ENCODE measurements at places on chromosomes 3 and 15. TPM values are rescaled to one million over a fixed set of nuclear protein-coding genes. Genes with fewer than 3 reads are reported as not detected.
A peak's percentile ranks its signal among the peaks of the same experiment; 100 is the strongest.

- DNase-seq: no peak
These were observed 155.6 kb downstream of the NECTIN3 start for GRCh38 chr3:111227216-111227615.

DNA sequence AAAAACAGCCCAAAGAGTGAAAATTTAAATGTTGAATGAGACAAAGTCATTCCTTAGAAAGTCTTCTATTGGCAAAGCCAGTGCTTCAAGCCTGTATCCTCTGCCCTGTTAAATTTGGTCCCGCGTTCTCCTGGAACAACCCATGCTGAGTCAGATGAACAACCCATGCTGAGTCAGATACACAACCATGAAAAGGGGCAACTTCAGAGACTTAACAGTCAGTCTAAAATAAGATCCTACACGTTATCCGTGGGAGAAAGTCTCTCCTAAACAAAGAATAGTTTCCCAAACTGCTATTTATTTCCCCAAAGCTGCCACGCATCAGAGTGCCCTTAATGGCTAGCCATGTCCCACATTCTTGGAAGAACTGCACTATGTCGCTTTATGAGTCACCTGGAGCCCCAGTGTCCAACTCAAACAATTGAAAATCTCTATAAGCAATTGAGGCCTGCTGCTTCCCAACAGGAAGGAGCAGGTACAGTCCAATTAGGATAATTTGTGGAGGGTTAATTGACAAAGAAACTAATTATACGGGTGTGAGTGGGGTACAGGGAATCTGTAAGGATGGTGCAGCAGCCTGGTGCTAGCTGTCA is 66.1 kb downstream of the WHAMM start:
- DNase-seq: no peak

GRCh38 chr15:96052154-96052553 is 278.3 kb upstream of the NR2F2 start:
- DNase-seq: no peak

DNA sequence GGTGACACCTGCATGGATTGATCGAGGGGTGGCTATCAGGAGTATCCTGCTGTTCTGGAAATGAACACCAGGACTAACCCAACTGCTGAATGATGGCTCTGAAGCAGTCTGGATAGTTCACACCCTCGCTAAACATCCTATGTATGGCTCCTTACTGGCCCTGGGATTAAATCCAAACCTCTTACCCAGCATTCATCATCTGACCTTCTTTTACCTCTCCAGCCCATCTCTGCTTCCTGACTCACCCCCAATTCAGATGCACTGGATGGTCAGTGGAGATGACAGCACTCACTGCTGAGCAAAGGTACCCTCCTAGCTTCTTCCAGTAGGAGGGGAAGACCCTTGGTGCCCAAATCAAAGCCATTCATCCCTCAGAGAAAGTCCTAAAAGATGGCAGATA is 235.2 kb upstream of the TRIM42 start:
- DNase-seq: no peak

DNA sequence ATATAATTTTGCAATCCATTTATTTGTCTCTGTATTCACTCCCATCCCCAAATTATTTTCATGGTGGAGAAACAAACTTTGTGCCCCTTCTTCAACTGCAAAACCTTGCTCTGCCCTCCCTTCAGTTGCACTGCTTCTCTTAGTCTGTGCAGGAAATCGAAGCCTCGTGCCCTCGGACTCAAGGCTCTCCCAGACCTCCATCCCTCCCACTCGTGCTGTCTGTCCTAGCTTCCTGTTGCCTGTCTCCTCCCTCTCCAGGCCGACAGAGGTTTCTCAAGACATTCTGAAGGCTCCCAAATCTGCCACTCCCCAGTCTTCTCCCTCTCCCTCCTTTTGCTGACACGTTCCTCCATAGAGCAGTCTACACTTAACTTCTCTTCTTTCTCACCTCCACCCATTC is 177.6 kb downstream of the PDZRN3 start:
- no peak for DNase-seq

The SPINK8 gene
- total RNA-seq: not detected

GRCh38 chr15:45981625-45982024 is 346.8 kb downstream of the SQOR start:
- DNase-seq: no peak

The CFAP92 gene
- 0.17 TPM for total RNA-seq

The BFSP2 gene
- not detected for total RNA-seq

- no peak for DNase-seq
These were observed 54.5 kb downstream of the TM4SF18 start for GRCh38 chr3:149278911-149279310.

The CKMT1A gene
- total RNA-seq: 3.3 TPM

DNA sequence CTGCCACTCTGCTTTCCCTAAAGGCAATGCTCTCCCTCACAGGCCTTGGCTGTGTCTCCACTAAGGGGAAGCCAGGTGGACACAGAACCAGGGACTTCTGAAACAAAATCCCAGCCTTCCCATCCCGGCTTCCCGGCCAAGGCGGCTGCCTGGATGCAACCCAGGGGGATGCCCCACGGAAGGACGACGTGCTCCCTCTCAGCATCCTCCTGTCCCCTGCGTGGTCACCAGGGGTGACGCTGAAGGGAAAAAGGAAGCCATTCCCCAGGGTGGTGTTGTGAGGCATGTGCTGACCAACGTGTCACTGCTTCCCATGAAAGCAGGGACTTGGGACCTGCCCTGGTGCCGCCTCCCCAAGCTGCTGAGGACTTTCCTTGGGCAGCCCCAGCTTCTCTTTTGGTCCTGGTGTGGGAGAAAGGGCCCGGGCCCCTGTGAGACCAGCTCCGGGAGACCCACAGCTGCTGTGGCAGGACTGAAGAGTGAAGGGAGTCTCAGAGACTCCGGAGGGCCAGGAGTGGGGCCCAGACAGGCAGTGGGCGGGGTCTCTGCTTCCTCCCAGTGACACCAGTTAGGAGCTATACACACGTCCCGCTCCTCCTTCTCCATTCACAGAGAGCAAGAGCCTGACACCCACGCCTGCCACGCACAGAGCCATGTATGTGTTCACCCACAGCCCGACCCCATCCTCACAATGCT is 139.2 kb downstream of the NUP210 start:
- DNase-seq: no peak

DNA sequence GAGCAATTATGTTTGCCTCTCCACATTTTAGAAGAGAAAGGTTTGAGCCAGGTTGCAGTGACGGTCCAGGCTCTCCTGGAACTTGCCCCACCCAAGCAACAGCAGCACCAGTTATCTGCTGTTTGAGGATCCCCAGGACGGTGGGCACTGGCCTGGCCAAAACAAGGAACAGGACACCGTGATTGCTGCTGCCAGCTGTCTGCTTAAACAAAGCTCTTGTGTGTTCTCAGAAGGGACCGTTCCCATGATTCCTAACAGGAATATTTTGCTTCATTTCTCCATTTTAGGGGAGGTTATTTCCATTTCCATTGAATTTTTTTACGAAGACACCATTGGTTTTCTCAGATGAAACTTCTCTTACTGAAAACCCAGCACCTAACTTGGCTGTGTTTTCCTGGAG is 66.4 kb upstream of the RPL35A start:
- DNase-seq: no peak

GRCh38 chr3:123758081-123758564 is 126.0 kb downstream of the MYLK start:
- no peak for DNase-seq

The SCN11A gene
- total RNA-seq: 3.7 TPM

GRCh38 chr3:169218314-169218983 is 445.1 kb downstream of the MECOM start:
- DNase-seq: peak; percentile 67

DNA sequence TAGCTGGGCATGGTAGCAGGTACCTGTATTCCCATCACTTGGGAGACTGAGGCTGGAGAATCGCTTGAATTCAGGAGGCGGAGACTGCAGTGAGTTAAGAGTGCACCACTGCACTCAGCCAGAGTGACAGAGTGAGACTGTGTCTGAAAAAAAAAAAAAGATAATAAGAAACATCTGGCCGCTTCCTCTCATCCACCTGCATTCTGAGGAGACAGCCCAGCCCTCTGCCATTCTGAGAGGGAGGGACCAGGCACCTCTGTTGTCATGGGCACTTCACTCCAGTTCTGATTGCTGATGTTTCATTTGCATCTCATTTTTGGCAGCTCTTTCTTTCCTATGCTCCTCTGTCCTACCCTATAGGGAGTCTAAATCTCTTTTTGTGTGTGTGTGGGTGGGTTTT is 36.4 kb upstream of the GSK3B start:
- DNase-seq: no peak

The SLC28A2 gene
- 1.5 TPM for total RNA-seq

The ERICH6 gene
- not detected for total RNA-seq

The CYP1A2 gene
- not detected for total RNA-seq

- no peak for DNase-seq
These were observed 89.4 kb downstream of the RFTN1 start for GRCh38 chr3:16423947-16424673.

The DLL4 gene
- 2.3 TPM for total RNA-seq

- no peak for DNase-seq
These were observed 16.8 kb downstream of the RBSN start for GRCh38 chr3:15081960-15082664.

The COX5A gene
- total RNA-seq: 151 TPM

GRCh38 chr3:38590521-38590920 is 59.0 kb downstream of the SCN5A start:
- DNase-seq: no peak

The LNP1 gene
- 4.3 TPM for total RNA-seq

DNA sequence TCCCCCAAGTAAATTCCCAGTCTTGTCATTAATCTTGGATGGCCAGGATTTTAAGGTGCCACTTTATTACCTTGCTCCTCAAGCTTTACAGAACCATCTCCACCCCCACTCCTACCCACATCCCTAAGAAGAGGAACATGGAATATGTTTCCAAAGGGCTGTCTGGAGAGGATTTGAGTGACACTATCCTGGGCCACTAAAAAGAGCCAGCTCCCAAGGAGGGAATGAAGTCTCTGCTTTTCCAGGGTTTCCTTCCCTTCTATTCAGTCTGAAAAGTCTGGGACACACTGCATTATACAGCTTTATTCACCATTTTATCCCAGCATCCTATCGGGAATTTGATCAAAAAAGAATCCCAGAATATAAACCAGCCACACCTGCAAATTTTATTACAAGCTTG is 35.6 kb upstream of the MECOM start:
- no peak for DNase-seq

GRCh38 chr3:147361454-147362420 is 44.6 kb downstream of the ZIC4 start:
- DNase-seq: peak; percentile 23

DNA sequence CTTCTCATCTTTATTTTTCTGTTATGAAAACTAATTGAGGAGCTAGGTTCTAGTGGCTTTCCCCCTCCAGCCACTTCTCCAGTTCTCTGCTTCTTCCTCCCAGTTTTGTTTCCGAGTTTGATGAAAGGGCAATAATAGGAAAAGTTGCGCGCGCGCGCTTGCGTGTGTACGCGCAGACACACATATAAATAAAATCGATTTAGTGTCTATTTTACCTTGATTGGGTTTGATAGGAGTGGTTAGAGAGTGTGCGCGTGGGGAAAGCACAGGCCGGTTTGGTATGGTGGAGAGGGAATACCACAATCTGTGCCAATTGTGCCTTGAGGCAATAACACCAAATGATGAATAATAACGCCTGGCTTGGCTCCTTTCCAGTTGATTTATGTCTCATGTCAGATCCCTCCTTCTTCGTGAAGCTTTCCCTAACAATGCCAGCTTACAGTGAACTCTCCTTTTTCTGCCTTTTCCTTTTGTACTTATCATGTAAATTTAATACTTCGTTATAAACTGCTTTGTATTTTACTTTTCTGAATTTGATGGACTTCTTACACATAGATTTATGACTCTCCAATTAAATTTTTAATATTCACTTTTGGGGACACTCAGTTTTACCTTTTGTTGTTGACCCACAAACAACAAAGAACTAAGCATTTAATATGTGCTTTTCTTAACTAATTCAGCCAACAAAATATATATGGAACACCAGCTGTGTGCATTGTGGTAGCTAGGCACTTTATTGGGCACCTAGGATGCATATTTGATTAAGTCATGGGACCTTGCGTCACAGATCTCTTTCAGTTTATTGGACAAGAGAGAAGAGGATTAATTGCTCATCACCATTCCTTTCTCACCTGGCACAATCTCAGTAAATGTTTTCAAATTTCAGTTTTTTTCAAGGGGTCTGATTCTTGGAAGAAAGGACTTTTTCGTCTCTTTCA is 1.7 kb downstream of the TIPARP start:
- DNase-seq: peak; percentile 79

The RPL39L gene
- total RNA-seq: 16.8 TPM

The ARGFX gene
- not detected for total RNA-seq

DNA sequence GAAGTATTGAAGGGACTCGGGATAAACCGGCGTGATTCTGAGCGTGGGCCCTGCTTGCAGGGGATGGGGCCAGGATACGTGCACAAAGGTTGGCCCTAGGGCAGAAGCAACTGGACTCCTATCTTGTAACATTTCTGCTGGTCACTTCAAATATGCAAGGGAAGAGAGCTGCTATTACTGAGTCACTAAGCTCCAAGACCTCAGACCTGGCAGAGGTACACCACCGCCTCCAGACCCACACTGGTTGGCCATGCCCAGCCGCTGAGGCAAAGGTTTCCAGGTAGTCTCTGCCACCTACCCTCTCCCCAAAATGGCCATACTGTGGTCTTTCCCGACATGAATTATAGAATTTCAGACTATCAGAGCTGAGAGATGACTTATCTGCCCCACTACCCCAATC is 13.4 kb upstream of the STRA6 start:
- DNase-seq: no peak

- no peak for DNase-seq
These were observed 895.4 kb downstream of the FHIT start for GRCh38 chr3:60355825-60356224.

GRCh38 chr15:56948000-56948763 is 29.7 kb downstream of the TCF12 start:
- DNase-seq: no peak

- no peak for DNase-seq
These were observed 55.6 kb upstream of the TPM1 start for GRCh38 chr15:62986948-62987347.

DNA sequence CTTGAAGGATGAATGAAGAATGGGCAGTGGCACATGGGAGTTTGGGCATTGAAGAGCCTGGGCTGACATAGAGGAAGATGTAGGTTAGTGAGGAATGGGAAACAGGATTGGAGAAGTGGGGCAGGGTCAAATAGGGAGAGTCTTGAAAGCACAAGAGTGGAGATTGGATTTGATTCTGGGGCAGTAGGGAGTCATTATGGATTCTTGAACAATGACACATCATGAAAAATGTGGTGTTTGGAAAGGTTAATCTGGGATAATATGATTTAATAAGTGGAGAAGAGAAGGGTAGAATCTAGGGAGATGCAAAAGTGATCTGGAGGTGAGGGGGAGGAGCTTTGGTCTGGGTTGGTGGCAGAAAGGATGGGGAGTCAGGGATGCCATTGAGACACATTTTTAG is 45.4 kb upstream of the ROPN1 start:
- DNase-seq: no peak

DNA sequence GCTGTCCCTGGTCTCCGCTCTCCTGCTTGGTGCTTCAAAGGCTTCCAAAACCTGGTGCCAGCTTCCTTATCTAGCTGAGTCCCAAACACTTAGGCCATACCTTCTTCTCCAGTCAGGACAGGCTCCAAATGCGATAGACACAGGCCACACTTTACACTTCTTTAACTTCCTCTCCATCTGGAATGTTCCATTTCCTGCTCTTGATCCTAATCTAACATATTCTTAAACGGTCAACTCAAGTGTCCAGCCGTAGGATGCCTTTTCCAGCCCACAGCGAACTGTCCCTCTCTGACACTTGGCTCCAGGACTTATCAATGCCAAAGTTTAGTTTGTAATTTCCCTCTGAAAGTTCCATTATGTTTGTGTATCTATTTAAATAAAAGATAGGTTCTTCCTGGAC is 19.2 kb upstream of the PLA2G4F start:
- no peak for DNase-seq

The KCNMB2 gene
- 0.52 TPM for total RNA-seq

- DNase-seq: no peak
These were observed 7.4 kb upstream of the PCOLCE2 start for GRCh38 chr3:142896201-142896755.

The TRAIP gene
- 2.5 TPM for total RNA-seq
